ENCODE measurements at places on chromosomes 3 and 15.

- DNase-seq: peak; percentile 22
- H3K36me3 ChIP-seq: no peaks in the 10 kb centered on the region
- peaks cover 7% of the 10 kb centered on the region for H3K27me3 ChIP-seq
- no peak overlapping the region for H3K4me3 ChIP-seq
- no peaks in the 10 kb centered on the region for H3K4me1 ChIP-seq
These were observed 42.2 kb downstream of the SV2B start for GRCh38 chr15:91142106-91142744.

GRCh38 chr3:99875581-99875928, 57.9 kb downstream of the CMSS1 start:
- H3K4me3 ChIP-seq: peak overlapping the region; percentile 53
- H3K27ac ChIP-seq: no peak overlapping the region
- H3K4me1 ChIP-seq: peaks cover 9% of the 10 kb centered on the region
- peak; percentile 28 for DNase-seq

DNA sequence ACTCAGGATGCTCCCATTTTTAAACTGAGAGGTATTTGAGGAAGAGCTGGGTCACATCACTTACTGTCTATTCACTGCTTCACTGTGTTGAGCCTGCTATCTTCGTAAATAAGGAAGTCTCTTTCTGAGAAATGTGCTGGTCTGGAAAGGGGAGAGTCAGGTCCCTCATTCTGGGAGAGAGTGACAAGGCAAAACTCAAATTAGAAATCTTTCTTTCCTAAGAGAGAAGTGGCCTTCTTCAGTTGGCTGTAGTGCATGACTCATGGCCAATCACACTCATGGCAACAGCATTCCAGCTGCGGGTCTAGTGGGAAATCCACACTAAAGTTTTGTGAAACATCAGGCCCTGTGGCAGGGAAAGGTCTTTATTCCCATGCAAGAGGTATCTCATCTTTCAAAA, 11.5 kb upstream of the TIMP4 start:
- no peaks in the 10 kb centered on the region for H3K36me3 ChIP-seq
- H3K27ac ChIP-seq: no peak overlapping the region
- DNase-seq: no peak
- no peak overlapping the region for H3K4me3 ChIP-seq
- H3K4me1 ChIP-seq: no peaks in the 10 kb centered on the region
- H3K27me3 ChIP-seq: no peaks in the 10 kb centered on the region

DNA sequence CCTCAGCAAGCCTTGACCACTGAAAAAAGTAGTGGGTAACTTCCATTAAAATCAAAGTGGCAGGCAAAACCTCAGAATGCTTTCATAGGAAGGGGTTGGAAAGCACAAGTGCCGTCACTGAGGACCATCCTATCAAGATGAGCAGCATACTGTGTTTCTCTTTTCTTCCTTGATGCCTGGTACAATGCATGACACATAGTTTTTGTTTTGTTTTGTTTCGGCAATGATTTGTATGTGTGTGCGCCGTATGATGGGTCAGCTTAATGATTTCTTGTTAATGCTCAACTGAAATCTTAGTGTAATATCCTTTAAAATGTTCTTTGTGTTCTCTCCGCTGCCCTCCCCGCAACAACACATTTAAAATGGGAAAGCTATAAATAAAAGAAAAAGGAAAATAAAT, 476.4 kb upstream of the KCNMB2 start:
- no peak for DNase-seq
- H3K27me3 ChIP-seq: no peaks in the 10 kb centered on the region
- H3K27ac ChIP-seq: no peak overlapping the region
- H3K4me1 ChIP-seq: no peaks in the 10 kb centered on the region
- no peaks in the 10 kb centered on the region for H3K36me3 ChIP-seq

- no peaks in the 10 kb centered on the region for H3K36me3 ChIP-seq
- DNase-seq: no peak
- H3K4me3 ChIP-seq: no peak overlapping the region
- peaks cover 6% of the 10 kb centered on the region for H3K4me1 ChIP-seq
These were observed 31.3 kb downstream of the TLE3 start for GRCh38 chr15:70066447-70066846.

DNA sequence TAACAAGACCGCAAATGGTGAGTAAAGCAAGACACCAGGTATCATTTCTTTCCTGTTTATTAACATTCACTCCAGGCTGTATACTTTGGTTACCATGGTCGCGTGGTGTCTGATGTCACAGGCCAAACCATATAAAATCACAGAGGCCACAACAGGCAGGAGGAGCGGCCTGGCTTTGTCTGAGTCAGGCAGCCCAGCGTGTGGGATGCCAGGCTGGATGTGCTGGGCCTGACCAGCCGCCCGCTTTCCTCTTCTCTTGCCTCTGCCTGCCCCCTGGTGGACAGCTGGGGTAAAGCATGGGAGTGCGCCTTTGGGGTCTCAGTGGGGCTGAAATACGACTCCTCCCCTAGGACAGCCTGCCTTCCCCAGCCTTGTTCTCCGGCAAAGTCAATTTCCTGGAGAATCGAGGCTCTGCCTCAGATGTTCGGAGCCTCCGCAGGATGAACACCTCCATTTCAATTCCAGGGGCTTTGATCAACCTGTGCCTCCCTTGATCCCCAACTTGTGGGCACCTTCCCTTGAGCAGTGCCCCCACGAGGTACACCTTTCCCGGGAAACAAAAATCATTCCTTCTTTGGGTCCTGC, 78.2 kb downstream of the CCNL1 start:
- H3K4me1 ChIP-seq: peaks cover 9% of the 10 kb centered on the region
- H3K27me3 ChIP-seq: peaks cover 16% of the 10 kb centered on the region
- peak overlapping the region; percentile 11 for H3K4me3 ChIP-seq

DNA sequence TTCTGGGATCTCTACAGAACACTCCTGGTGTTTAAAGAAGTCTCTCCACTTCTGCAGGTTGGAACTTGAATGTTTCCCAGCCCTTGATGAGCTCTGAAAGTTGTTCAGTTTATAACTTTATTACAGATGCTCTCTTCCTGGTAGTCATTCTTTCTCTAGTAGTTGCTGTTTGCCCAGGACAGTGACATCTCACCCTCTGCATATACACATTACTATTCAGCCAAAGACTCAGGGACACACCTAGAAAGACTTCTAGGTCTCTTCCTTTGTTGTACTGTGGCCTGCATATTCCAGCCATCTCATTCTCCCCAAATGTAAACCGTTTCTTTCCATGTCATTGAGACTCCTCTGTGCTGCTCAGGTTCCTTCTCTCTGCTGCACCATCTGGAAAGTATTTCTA, 76.7 kb downstream of the MITF start:
- no peak overlapping the region for H3K27ac ChIP-seq
- H3K4me3 ChIP-seq: no peak overlapping the region
- no peaks in the 10 kb centered on the region for H3K27me3 ChIP-seq
- H3K36me3 ChIP-seq: no peaks in the 10 kb centered on the region
- H3K4me1 ChIP-seq: peaks cover 5% of the 10 kb centered on the region

DNA sequence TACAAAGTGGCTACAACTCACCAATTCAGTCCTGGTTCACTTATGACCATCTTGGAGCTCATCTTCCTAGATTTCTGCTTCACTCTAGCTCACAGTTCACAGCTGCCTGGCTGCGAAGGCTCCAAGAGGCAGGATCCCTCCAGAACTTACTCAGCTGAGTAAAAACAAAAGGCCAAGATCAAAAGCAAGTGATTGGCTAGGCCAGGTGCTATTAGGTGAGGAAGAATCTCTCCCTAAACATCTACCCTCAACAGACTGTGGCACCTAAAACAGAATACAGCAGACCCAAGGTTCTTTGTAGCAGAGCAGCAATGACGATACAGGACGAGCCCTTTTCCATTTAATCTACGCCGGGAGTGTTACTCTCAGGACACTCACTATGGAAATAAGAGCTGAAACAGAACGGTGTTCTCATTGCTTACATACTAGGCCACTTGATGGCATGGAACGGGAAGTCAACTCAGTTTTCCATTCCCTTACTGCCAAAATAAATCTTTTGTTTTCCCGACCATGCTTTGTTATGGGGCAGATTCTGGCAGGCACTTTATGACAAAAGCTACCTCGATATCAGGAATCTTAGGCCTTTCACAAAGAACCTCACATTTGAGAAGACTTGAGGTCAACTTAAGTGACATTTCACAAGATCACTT, 901 bp downstream of the ICE2 start:
- peak overlapping the region; percentile 82 for H3K4me3 ChIP-seq
- H3K27me3 ChIP-seq: no peaks in the 10 kb centered on the region
- H3K36me3 ChIP-seq: peaks cover 11% of the 10 kb centered on the region
- peak; percentile 9 for DNase-seq

Data from neural progenitor cell (in vitro differentiated cells).